ENCODE measurements at places on chromosomes 2 and 18.

DNA sequence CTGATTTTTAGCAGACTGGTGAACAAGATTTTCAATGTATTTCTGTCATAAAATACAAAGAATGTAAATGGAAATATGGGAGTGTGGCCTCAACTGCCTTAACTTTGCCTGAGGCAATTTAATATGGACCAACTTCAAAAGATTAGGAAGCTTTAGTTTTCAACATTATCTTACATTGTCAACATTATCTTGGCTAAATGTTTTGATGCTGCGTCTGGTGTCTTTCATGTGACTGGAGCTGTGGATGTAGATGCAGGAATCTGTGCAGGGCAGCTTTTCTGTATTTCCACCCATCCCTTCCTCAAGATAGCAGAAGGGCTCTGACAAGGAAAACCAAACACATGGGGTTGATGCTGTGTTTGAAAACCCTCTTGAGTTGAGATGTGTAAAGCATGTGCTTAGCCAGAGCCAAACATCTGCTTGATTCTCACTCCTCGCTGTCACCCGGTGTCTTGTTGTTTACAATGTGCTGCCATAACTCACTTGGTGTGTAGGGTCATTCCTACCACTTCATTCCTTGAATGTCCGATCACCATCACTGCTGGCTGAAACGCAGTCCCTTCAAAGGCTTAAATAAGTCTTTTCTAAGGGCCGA, 33.0 kb downstream of the COPS8 start:
- no peak for DNase-seq

DNA sequence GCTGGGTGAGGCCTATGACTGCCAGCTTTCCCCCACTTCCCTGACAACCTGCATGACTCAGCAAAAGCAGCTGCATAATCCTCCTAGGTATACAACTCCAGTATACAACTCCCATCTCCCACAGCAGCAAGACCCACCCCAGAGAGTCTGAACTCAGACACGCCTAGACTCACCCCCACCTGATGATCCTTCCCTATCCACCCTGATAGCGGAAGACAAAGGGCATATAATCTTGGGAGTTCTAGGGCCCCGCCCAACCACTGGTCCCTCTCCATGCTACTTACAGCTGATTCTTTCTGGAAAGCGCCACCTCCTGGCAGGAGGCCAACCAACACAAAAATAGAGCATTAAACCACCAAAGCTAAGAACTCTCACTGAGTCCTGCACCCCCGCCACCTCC, 296.5 kb downstream of the DCC start:
- DNase-seq = no peak

DNA sequence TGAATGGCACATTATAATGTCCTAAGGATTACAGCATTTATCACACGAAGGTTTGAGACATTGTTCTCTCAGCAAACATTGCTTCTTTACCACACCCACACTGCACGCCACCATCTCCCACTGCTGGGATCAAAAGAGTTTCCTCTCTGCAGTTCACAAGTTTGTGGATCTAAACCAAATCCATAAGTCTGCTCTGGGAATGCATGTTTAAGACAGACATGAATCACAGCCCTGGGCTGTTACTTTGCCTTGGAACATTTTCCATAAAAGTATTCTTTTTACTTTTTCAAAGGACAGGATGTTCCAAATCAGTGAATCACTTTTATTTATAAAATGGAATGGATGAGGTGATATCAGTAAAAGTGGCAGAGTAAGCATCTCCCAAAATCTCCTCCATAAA, 36.1 kb downstream of the STPG4 start:
- no peak for DNase-seq

DNA sequence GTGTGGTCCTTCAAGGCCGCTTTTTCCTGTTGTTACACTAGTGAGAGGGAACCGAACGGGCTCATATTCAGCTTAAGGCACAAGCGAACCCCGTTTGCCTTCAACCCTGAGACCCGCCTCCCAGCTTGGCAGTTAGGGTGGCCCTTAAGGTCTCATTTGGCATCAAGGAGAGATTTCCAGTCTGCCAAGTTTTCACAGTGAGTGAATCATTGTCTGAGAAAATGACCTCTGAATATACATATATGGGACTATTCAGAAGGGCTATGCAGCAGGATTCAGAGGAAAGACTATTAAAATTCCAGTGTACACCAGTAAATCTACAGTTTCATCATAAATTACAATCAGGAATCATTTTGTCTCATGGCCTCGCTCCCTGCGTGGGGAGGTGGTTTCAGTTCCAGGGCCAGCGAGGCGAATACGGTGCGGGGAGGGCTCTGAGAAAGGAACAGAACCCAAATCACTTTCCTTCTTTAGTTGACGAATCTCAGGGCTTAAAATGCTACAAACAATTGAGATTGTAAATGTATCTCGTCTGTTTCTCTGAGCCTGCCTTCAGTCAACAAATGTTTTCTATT, 231.4 kb downstream of the FAM210A start:
- DNase-seq = no peak

DNA sequence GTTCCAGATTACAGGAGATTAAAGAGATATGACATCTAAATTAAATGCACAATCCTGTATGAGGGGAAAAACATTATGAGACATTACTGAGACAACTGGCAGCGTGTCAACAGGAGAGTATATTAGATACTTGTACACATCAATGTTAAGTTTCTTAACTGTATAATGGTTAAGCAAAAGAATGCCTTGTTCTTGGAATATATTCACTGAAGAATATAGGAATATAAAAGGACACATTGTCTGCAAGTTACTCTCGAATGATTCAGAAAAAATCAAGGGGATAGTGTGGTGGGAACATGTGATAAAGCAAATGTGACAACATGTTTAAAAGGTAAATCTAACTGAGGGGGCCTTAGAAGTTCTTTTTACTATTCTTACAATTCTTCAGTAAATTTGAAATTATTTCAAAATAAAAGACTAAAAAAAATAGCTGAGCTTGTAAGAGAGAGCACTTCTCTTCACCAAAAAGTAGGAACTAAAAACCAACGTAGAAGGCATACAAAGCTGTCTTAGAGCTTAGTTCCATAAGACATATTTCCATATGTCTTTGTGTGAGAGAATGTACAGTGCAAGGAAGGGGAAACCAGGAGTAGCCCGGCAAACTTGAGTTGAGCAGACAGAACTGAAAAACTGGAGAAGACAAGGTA, 7.5 kb downstream of the WDPCP start:
- DNase-seq = no peak

DNA sequence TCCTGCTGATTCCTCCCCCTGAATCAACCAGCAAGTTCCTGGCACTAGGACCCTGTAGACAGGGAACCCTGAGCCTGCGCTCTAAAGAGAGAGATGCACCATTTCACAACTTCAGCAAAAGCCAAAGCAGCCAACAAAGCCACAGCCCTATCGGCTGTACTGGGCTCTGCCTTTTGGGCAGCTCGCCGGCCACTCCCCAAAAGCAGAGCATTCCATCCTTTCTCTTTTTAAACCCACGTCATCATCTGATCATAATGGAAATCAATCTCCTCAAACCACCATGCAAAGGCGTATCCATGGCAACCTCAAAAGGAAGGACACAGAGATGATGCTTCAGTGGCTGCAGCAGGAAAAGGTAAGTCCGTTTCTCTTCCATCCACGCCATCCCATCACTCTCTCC, 5.3 kb upstream of the DCTN1 start:
- no peak for DNase-seq

DNA sequence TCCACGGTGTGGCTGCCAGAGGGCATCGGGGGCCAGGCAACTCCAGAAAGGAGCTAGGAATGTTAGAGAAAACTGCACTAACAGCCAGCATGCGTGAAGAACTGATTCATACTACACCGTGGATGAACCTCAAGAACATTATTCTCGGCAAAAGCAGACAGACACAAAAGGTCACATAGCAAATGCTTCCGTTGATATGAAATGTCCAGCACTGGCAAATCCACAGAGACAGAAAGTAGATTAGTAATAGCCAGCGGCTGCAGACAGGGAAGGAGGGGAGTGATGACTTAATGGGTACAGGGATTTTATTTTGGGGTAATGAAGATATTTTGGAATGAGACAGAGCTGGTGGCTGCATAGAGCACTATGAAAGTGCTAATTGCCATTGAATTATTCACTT, 37.4 kb downstream of the SCTR start:
- DNase-seq = no peak

- DNase-seq = no peak
Observed at GRCh38 chr18:78558101-78558810, 421.4 kb upstream of the SALL3 start.

GRCh38 chr18:43158381-43158780, 42.9 kb upstream of the RIT2 start:
- no peak for DNase-seq

- no peak for DNase-seq
Observed at GRCh38 chr2:75224636-75225094, 25.3 kb upstream of the TACR1 start.

GRCh38 chr2:187165936-187166610, 282.0 kb downstream of the CALCRL start:
- DNase-seq = no peak

DNA sequence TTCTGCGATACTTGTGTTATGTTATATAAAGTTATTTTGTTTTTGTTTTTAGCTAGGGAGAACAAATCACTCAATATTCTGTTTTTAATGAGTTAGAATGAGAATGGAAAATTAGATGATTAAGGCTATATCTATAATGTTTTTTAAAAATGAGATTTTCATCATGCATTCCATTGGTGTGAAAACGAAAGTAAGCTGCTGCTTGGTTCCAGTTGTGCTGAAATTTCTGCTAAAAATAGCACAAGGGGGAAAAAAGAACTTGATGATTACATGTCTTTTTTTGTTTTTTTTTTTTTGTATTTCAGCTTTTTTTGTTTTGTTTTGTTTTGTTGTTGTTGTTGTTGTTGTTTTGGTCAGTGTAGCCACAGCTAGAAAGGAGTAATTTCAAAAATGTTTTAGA, 242.6 kb upstream of the KCNJ3 start:
- DNase-seq = no peak

DNA sequence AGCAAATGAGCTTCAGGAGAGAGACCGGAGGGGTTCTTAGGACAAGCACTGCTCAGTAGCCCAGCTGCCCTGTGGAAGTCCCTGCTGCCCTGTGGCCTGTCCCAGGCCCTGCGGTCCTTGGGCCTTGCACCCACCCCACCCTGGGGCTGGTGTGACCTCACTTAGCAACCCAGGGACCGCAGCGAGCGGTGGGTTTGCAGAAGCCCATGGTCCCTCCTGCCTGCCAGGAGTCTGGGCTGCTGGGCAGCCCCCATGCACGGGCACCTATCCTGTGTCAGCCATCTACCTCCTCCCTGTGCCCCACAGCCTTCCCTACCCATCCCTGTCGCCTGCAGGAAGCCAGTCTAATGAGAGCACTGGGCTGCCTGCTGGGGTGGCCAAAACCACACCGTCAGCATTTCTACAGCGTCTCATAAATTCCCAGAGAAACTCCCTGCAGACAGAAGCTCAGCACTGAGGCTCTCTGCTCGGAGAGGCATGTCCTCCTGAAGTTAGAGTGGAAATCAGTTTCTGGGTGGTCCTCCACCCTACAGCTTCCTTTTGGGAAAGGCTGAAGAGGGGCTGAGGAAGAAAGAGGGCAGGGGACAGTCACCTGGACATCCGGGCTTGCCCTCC, 231.1 kb upstream of the HS6ST1 start:
- no peak for DNase-seq

DNA sequence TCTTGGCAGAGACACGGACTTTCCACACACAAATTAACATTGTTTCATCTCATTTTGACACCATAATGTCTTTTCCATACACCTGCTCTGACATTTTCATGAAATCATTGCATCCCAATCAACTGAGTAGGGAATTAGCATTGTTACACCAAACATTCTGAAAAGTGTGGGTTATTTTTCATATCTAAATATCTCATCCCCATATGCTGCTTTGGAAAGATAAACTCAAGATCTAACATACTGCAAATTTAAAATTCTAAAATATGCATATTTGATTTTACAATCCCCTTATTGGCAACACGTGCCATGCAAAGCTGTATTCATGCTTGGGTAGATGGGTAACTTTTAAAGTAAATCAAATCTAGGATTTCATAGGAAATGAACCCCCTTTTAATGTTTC, 242.9 kb downstream of the ZNF516 start:
- no peak for DNase-seq

- no peak for DNase-seq
Observed at GRCh38 chr2:77348821-77349220, 173.4 kb downstream of the LRRTM4 start.

GRCh38 chr2:102101849-102102635, 40.5 kb upstream of the IL1R1 start:
- no peak for DNase-seq

- DNase-seq = no peak
Observed at GRCh38 chr2:175227393-175227792, 45.9 kb upstream of the ATP5MC3 start.

- DNase-seq = no peak
Observed at GRCh38 chr18:39806525-39806924, 2148.5 kb upstream of the PIK3C3 start.

- DNase-seq = no peak
Observed at GRCh38 chr2:133862400-133862977, 294.2 kb upstream of the NCKAP5 start.

GRCh38 chr2:41377837-41378236, 670.0 kb upstream of the PKDCC start:
- no peak for DNase-seq

- no peak for DNase-seq
Observed at GRCh38 chr2:233991196-233991595, 59.3 kb upstream of the SPP2 start.

DNA sequence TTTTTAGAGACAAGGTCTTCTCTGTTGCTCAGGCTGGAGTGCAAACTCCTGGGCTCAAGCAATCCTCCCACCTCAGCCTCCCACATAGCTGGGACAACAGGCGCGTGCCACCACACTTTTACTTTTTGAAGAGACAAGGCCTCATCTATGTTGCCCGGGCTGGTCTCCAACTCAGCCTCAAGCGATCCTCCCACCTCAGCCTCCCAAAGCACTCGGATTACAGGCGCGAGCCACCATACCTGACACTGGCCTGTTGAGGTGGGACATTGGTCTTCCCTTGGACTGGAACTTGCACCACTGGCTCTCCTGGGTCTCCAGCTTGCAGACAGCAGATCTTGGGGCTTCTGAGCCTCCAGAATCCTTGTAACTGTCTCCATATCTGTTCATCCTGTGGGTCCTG, 75.6 kb downstream of the NDUFA10 start:
- DNase-seq = no peak

Measured in stimulated activated CD8-positive, alpha-beta memory T cell treated with anti-CD3 and anti-CD28 coated beads, Interleukin-4, amount 100 ng/mL, for 1 hour (primary cell).